Fibroblast of villous mesenchyme (primary cell): ENCODE measurements at places on chromosomes 3 and 15. TPM values are rescaled to one million over a fixed set of nuclear protein-coding genes. Genes with fewer than 3 reads are reported as not detected.

The TRIM71 gene
- total RNA-seq: not detected in 2 replicates

- no peak for DNase-seq
Observed at GRCh38 chr15:50904211-50904610, 4.3 kb upstream of the AP4E1 start.

The PAK6 gene
- under 0.01 TPM in 2 replicates for total RNA-seq

- DNase-seq: no peak
Observed at GRCh38 chr3:32595323-32595722, 24.7 kb upstream of the DYNC1LI1 start.

GRCh38 chr15:70046679-70047369, 50.9 kb downstream of the TLE3 start:
- no peak for DNase-seq
